Activated T-helper 1 cell treated with anti-CD3 and anti-CD28 coated beads, Interleukin-2, amount 50 U/mL, for 16 hours (primary cell): ENCODE measurements at places on chromosomes 2 and 18.

DNA sequence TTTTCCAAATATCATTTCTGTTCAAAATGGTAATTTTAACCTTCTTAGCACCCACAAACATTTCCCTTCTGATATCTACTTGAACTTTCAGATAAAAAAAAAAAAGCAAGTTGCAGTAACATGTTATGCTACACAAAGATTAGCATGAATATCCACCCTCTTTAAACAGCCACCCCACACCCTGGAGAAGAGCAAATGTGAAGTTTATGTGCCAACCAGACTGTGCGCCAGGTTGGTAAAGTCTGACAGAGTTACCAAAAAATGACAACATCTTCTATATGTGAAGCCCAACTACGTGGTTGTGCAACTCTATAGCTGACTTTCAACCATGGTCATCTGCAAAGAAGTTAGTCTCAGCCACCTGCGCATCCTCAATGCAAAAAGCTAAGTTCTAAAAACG, 62.6 kb downstream of the BCL11A start:
- no peak for DNase-seq

DNA sequence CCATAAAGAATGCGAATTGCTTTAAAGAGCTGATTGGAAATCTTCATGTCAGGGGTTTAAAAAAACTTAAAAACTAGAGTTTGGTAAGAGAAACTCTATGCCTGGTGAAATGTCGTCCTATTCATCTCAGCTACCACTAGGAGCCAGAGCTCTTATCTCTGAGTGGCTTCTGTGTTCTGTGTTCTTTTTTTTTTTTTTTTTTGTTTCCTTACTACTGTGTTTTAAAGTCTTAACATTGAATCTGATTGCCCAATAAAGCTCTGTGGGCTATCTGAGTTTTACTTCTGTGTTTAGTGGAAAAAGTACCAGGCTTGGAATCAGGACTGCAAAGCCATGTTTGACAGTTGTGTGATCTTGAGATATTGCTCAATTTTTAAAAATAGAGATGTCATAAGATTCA, 494.8 kb downstream of the RIT2 start:
- no peak for DNase-seq

- DNase-seq: no peak
Measured at GRCh38 chr2:181785691-181786344, 105.5 kb upstream of the NEUROD1 start.

- no peak for DNase-seq
Measured at GRCh38 chr2:241040081-241040803, 41.8 kb downstream of the SNED1 start.

DNA sequence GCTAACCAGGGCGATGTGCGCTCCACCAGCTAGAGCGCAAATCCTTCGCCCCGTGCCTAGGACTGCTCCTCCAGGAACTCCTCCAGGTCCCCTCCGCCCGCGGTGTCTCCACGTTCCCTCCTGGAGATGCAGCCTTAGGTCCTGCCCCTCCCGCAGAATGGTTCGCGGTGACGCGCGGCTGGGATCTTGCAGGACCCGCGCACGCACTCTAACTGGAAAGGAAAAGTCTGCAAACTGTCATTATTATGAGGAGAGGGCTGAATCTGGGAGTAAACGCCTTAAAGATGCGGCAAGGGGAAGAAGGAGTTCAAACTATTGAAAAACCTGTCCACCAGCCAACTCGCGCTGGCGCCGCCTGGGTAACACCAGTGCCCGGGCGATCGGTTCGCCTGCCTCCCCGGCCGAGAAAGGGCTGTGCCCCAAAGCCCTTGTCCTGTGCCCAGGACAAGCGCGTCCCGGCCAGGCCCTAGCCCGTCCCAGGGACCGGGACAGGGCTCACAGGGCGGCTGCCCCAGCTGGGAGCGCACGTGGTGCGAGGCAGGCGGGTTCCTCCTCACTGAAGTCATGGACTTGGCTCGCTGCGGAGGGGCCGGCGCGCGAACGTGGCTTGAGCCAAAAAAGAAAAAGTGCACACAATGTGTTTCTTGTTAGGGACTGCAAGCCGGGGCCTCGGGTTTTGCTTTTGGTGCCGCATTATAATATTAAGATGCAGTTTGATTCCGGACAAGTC, 5.5 kb upstream of the ID2 start:
- DNase-seq: no peak

DNA sequence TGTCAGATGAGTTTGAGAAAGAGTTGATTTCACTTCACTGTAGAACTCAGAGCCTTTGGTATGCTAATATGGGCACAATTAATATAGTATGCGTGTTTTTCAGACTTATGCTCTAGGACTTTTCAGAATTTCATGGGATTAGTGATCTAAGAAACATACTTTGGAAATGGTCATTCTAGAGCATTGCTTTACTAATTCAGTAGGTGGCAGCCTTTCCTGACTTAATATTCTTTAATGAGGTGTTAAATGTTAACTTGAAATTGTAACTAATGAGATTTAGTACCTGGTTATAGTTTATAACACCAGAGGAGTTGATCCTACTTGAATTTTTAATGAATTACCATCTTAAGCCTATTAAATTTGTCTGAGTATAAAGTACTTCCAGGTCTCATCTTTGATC, 28.4 kb downstream of the ACTR2 start:
- no peak for DNase-seq

GRCh38 chr2:174772472-174772801, 8.2 kb upstream of the CHRNA1 start:
- DNase-seq: no peak

- DNase-seq: no peak
Measured at GRCh38 chr18:12679183-12679786, 21.4 kb upstream of the SPIRE1 start.

DNA sequence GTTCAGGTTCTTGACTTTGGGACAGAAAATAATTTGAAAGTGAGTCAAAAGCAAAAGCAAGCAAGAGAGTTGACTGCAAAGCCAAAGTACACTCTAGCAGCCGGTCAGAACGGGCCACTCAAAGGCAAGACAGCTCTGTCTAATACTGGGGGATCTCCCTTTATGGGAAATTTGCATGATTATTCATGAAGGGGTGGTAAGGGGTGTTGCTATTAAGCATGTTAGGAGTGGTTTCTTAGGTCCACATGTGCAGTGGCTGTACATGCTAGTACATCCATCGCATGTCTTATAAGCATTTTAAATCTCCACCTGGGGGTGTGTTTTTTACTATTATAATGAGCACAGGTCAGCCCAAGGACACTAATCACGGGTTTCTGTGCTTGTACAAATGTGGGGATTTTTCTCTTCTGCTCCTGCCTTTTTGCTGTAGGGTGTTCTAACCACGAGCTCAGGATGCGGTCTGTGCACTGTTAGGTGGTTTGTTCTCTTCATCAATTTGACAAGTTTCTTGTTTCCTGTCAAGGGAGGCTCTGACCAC, 60.2 kb upstream of the SPP2 start:
- peak; percentile 24 for DNase-seq

- DNase-seq: no peak
Measured at GRCh38 chr2:69768789-69769188, 26.9 kb downstream of the ANXA4 start.
